ENCODE measurements at places on chromosomes 16 and 17.
A peak's percentile ranks its signal among the peaks of the same experiment; 100 is the strongest.

GRCh38 chr17:77428020-77428748 lies 287.4 kb downstream of the SEC14L1 start:
- DNase-seq: no peak

DNA sequence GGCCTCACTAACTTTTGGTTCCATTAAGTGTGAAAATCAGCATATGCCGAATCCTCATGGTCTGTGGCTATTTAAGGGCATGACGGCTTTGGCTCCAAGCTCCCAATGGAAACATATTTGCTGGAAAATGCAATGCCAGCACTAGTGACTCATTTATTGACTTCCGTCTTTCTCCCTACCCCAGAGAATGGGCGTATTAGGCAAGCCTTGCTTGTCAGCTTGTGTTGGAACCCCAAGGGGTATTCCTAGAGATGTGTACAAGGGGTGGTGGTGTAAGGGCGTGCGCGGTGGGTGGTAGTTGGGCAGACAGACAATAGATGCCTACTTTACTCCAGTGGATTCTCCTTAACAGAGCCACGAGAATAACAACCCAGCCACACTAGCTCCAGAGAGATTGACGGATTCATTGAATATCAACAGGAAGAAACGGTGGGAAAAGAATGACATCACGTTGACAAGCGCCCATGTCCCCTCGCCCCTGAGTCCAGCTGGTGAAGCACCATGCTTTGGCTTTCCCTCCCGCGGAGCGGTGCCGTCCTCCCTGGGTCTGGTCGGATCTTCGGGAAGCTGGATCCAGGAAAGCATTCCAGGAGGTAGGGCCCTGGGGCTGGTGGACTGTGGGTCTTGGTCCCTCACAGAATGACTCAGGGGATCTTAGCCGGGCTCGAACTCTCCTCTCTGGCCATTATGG lies 10.3 kb downstream of the CD300LB start:
- no peak for DNase-seq

DNA sequence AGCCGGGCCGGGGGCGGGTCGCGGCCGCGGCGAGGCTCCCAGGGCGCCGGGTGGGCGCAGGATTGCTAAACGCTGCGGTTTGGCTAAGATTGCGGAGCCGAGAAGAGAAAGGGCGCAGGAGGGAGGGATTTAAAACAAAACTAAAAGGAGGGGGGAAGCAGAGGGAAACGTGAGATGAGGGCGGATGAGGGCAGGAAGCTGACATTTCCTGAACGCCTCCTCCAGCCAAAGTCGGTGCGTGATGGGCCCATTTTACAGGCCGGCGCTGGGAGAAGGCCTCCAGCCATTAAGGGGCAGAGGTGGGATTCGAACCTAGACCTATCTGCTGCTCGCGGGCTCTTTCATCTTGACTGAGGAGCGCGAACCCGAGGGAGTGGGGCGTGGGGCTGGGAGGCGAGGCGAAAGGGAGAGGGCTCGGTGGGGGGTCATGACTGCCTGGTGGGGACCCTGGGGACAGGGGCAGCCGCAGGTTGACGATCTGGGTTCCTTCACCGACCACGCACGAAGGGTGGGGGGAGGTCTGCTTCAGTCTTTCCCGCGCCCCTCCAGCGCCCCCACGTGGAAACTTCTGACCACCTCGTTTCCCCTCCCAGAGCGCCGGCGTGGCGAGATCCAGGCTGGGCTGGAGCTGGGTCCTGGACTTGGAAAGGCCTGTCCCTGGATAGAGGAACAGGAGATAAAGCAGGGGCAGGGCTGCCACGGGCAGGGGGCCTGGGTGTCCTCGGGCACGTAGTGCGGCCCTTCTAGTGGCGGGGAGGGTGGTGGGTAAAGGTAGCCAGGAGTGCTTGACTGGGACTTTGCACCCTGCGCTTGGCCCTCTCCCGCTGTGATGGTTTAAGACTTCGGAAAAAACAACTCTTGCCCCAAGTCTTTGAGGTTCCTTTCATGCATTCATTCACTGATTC lies 3.8 kb upstream of the TAC4 start:
- DNase-seq: peak; percentile 78

DNA sequence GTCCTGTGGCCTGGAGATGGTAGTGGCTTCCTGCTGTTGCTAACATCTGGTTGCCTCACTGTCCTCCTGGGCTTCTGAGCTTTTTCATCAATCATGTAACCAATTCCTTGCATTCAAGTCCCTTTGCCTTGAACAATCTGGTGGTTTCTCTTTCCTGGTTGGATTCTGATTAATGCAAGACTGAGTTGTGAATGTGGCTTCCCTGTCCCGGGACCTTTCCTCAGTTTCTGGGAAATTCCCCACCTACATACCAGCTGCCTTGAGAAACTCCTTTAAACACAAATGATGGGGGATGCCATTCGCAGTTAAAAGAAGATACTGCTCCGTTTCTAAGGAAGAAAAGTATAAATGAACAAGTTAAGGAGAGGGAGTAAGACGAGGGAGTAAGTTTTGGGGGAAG lies 39.9 kb upstream of the NLRP1 start:
- DNase-seq: no peak

DNA sequence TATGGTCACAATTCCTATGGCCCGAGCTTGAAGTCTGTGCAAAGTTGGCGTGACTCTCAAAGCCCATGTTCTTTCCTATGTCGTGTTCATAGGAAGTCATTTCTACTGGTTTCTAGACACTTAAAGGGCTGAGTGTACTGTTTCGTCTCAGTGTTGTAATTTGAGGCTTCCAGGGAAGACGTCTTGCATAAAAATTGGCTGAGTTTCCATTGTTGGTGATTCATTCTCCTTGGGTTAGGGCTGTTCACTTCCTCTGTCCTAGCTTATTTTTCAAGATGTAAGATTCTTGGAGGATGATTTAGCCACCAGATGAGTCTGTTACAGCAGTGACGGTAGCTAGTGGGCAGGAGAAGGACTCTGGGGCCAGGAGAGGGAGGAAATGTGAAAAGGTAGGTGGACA lies 43.1 kb downstream of the PIK3R5 start:
- DNase-seq: no peak

Data from stimulated activated CD4-positive, alpha-beta T cell treated with anti-CD3 and anti-CD28 coated beads, Interleukin-2, amount 100 ng/mL, for 24 hours (primary cell).